ENCODE measurements at places on chromosomes 7 and 10.

DNA sequence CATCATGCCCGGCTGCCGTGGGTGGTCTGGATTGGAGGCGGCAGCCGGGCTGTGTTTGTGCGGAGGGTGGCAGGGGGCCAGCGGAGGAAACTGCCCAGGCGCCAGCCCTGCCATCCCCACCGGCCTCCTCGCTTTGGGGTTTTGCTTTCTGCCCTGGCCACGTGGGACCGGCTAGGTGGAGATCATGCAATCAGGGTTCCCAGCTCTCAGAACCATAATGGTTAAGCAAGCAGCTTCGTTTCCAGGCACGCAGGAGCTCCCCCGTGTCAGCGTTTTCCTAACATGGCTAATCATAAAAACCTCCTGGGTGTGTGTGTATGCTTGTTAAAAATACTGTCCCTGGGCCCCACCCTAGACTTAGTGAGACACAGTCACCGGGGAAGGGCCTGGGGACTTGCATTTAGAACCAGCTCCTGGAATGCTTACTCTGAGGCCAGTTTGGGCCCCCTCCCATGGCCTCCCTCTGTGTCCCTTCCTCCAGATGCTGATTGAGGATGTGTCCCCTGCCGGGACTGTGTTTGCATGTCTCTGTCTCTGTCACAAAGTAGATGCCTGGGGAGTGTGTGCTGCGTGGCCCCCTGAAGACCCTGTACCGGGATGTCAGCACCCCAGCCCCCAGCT, 119.3 kb downstream of the CUX1 start:
- peak; percentile 46 for DNase-seq

GRCh38 chr7:139860090-139860775, 31.2 kb downstream of the TBXAS1 start:
- no peak for DNase-seq

DNA sequence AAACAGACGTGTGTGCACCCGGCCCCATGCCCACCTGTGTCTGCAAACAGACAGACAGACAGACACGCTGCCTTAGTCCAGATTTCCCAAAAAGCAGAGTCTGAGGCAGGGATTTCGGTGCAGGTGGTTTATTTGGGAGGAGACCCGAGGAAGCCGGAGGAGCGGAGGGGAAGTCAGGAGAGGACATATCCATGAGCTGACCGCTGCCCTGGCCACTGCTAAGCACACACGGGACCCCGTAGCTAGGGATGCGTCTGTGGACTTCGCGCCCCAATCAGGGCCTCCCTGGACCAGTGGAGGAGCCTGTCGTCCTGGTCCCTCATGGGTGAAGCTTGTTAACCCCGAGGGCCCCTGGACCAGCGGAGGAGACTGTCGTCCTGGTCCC, 47.6 kb downstream of the FOXL3 start:
- DNase-seq, result no peak

DNA sequence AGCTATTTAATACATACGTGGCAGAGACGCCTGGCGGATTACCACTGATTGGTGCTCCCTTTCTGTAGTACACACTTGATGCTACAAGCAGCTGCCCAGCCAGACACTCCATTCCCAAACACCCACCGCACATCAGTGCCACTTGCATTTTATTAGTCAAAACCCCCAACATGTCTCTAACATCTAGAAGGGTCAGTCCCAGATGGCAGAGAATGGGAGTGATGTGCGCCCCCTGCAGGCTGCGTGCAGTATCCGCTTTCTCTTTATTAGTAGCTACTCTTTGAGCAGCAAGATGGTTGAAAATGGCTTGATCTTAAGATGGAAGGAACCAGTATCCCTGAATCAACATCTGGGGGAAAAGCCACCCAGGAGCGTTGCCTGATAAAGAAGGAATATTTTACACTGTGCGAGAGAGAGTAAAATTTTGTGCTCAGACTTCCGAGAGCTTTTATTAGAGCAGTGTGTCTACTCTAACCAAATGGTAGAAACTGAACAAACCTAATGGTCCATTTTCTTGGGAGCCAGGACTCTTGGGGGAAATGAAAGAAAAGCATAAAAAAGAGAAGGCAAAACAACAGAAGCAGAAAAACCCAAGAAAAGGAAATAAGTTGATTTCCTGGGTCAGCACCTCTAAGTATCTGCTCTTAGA, 78.3 kb downstream of the ST8SIA6 start:
- DNase-seq, result peak; percentile 8

DNA sequence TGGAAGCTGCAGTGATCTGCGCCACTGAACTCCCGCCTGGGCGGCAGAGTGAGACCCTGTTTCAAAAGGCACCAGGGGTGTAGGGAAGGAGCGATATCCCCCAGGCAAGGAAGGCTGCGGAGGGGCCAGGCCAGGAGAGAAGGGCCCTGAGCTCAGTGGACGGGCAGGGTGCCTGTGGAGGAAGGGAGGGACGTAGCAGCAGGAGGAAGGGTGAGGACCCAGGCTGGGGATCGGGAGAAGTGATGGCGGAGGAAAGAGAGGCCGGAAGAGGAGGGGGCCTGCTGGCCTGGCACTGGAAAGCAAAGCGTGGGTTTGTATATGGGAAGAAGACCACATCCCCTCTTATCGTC, 45.6 kb downstream of the ALOX5 start:
- no peak for DNase-seq

DNA sequence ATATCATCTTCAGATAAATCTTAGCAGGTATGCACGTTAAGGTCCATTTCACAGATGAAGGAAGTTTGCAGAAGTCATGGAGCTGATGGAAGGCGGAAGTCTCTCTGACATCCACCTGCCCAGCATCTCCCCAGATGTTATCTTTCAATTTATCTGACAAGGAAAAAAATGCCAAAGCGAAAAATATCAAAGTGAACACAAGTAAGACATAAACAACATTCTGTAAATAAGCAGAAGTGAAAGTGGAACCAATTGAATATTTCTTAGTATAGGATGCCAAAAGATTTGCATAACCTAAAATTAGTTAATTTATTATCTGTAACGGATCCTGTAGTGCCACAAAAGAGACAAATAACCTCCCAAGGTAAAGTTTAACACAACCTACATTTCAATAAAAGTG, 73.6 kb upstream of the NEBL start:
- DNase-seq, result no peak

- DNase-seq, result no peak
Observed at GRCh38 chr7:155795401-155795800, 16.9 kb downstream of the SHH start.

DNA sequence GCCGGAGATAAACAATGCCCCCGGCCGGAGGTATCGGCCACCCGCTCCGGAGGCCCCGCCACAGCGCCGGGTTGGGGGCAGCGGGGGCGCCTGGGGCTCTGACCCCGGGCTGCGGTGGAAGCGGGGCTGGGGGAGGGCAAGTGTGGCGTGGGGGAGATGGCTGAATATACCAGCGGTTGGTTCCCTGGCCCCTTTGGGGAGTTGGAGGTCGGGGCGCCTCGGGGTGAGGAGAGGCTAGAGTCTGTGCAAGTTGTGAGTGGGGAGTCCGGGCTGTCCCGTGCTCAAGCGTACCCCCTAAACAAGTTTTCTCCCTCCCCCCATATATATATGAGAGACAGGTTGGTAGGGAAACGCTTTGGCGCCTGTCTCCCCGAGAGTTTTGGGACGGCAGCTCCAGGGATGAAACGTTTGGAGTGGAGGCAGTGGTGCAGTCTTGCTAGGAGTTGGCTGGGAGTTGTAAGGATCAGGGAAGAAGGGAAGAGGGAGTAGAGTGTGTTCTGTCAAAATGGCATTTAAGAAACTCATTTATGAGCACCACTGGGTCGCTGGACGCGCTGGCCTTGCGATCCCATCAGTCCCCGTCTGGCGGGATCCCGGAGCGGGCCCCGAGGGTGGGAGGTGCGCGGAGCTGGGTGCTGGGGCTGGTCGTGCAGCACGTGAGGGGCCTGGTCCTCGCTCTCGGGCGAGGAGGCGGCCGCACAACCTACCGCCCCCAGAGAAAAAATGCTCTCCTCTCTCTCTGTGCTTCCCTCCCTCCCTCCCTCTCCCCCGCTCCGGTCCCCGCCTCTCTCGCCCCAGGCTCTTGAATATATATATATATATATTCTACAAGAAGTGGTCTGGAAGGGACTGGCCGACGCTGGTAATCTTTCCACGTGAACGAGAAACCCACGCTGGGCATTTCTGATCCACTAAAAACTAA, 1.1 kb downstream of the TET1 start:
- DNase-seq, result peak; percentile 61

DNA sequence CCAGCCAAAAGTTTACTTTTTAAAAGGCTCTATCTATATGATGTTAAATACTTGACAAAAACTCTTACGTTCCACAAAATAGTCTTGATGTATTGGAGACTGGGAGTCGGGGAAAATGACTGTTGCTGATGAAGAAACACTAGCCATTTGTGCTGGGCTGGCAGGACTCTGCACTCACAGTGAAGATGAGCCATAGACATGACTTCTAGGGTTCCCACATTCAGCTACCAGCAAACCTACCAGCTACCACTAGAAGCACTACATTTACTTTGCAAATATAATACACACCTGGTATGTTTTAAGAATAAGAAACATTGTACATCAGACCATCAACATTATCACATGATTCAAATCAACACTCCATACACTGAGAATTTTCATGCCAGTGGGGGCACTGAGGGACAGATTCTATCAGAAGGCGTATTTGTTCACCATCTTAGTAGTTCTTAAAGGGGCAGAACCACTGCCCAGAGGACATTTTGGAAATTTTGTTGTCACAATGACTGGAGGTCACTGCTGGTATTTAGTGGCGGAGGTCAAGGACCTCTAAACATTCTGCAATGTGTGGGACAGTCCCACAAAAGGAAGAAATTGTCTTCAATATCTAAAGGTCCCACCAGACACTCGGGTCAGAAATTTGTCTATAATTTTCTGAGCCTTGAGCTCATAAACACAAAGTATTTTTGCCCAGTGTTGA, 52.3 kb downstream of the PARD3 start:
- no peak for DNase-seq

DNA sequence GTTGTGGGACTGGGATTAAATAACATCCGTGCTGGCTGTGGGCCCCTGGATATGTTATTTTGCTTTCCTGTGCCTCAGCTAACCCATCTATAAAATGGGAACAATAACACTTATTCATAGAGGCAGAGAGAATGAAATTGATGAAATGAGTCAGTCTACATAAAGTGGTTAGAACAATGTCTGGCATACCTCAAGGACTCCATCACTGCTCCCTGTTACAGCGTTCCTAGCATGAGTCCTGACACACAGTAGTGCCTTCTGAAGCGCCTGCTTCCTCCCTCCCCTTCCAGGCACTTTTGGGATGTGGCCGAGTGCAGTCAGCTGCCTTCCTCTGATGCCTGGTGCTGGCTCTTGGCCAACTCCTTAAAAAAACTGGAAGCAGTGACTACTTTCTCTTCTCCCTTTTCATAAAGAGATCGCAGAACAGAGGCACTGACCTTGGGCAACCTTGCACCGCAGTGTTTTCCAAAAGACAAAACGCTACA, 108.4 kb upstream of the ZMIZ1 start:
- peak; percentile 88 for DNase-seq

- DNase-seq, result no peak
Observed at GRCh38 chr10:69384320-69384719, 32.4 kb downstream of the TACR2 start.

GRCh38 chr10:29731760-29732159, 97.0 kb upstream of the SVIL start:
- no peak for DNase-seq

GRCh38 chr10:86330778-86331763, 35.5 kb downstream of the GRID1 start:
- no peak for DNase-seq

DNA sequence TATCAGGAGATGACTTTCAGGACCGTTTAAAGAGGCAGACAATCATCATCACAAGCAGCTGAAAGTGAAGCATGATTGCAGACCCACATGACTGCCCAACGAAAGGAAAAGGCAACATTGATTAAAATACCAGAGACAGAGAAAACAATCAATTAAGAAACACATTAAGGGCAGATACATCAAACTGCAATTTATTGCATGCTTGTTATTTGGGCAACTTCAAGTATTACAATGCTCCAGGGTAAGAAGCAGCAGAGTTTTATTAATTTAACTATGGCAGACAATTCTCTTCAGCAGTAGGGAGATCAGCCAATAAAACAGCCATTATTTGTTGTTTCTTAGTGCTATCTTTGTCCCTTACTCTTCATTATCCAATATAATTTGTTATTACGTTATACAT, 367.7 kb upstream of the HPS1 start:
- no peak for DNase-seq

- no peak for DNase-seq
Observed at GRCh38 chr10:78063236-78063635, 29.6 kb downstream of the RPS24 start.

DNA sequence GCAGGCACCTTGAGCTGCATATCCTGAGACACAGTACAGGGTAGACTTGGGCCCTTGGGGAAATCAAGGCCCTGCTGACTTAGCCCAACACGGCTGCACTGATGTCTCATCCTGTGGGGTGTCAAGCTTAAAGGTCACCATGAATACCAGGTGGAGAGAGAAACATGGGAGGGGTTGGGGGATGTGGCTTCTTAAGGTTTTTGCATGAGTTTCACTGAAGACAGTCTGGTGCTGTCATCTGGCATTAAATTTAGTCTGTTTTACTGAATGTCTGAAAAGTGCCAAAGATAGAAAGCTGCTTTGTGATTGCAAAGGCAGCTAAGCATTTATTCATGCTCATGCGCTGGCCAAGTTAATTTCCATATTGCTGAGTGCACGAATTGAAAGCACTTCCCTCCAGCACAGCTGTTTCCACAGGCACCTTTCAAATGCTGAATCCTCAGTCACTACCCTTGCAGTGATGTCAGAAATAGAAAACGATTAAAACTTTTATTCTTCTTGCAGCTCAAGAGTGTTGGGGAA, 102.1 kb downstream of the OSBPL3 start:
- no peak for DNase-seq

DNA sequence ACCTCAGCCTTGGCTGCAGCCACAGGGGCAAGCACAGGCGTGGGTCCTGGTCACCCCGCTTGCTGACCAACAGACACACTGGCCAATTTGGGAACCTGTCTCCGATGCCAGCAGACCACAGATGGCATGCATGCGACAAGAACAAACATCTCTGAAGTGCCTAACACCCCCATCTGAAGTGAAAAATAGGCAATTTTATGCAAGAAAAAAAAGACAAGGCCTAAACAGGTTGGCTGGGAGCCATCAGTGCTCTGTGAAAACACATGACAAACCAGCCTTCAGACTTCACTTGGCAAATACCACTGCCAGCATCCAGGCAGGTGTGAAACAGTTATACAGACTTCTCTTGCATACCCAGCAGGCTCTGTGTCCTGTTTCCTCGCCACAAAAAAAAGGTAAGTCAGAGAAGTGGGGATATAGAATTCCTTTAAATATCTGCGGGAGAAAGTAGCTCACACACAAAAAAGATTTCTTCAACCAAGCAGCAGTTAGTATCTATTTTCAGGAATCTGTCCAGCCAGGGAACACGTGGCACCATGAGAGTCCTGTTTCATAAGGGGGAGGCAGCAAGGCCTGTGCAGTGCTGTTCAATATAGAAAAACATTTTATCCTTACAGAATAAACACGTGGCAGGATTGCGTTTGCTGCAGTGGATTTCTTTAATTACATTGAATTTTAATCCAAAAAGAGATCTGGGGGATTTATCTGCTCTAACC, 293.4 kb upstream of the MKLN1 start:
- DNase-seq, result no peak

- no peak for DNase-seq
Observed at GRCh38 chr10:17200001-17200911, 1.2 kb downstream of the TRDMT1 start.

GRCh38 chr7:133564484-133564883, 311.6 kb downstream of the EXOC4 start:
- DNase-seq, result no peak

GRCh38 chr10:113859261-113859660, 4.8 kb downstream of the NHLRC2 start:
- DNase-seq, result no peak

- peak; percentile 13 for DNase-seq
Observed at GRCh38 chr10:92914478-92915325, 66.4 kb downstream of the EXOC6 start.

All from hepatic stellate cell (primary cell).